Stimulated activated CD8-positive, alpha-beta memory T cell treated with anti-CD3 and anti-CD28 coated beads, Interleukin-15, amount 100 ng/mL, for 4 hours (primary cell): ENCODE measurements at places on chromosomes 12 and 14.

GRCh38 chr12:72974954-72975555 is 702.9 kb downstream of the TRHDE start:
- DNase-seq: no peak

GRCh38 chr12:92141591-92142121 is 4.0 kb downstream of the BTG1 start:
- no peak for DNase-seq

GRCh38 chr12:86777325-86777724 is 521.1 kb upstream of the MGAT4C start:
- DNase-seq: no peak

GRCh38 chr12:65800937-65801336 is 23.3 kb upstream of the HMGA2 start:
- DNase-seq: no peak

DNA sequence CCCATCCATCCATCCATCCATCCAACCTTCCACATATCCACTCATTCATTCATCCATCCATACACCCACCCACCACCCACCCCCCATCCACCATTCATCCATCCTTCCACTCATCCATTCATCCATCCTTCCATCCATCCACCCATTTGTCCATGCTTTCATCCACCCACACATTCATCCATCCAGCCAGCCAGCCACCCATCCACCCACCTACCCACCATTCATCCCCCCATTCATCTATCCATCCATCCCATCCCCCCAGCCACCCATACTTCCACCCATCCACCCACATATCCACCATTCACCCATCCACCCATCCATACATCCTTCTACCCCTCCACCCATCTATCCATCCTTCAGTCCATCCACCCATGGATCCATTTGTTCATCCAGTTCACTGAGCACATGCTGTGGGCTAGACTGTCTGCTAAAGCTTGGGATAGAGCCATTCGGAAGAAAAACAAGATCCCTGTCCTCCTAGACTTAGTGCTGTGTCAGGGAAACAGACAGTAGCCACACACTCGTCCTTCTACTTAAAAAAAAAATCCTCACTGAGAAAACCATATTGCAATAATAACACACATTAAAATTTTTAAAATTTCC is 377.5 kb downstream of the ADGRD1 start:
- no peak for DNase-seq

DNA sequence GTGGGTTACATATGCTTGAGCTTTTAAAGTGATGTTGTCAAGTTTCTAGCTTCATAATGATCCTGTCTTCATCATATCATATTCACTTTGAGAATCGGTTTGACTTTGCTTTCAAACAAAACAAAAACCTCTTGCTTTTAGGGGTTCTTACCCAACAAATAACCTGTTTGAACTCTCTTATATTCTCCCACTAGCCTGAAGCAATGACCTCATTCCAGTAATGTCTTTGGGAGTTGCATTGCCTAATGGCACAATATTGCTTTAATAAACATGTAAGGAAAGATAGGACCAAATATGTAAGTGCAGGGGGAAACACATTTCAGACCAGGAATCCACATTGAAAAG is 27.7 kb downstream of the WBP11 start:
- DNase-seq: no peak
